NCI-H510A (cell line): ENCODE measurements at places on chromosomes 3 and 15.
A peak's percentile ranks its signal among the peaks of the same experiment; 100 is the strongest.

DNA sequence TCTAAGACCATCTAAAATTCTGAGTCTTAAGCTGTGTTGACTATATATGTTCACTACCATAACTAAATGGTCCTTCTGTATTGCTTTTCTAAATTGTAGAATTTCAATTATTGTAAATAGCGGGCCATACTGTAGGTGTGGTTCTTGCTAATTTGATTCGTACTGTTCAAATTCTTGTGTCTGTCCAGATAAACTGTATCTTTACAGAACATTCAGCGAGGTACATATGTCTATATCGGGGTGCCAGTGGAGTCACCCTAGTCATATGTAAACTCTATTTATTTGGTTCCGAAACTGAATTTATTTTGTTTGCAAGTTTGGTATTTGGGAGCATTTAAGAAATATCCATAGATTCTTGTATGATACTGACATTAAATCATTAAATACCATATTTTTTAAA is 69.0 kb downstream of the IGF1R start:
- DNase-seq: no peak

DNA sequence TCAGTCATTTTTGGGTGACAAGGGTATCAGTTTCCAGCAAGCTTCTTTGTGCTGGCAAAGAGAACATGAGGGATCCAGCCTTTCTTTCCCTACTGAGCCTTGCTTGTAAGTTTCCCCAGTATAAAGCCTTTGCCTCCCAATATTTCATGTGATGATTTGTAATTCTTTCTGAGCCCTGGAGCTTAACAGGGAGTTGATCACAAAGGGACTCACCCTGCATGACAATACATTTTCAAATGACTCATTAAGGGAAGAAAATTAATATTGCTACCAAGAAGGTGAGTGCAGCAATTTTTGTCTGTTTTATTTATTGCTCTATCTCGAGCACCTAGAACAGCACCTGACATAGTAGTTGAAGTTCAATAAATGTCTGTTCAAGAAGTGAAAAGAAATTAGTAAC is 27.7 kb downstream of the OXSM start:
- DNase-seq: no peak

DNA sequence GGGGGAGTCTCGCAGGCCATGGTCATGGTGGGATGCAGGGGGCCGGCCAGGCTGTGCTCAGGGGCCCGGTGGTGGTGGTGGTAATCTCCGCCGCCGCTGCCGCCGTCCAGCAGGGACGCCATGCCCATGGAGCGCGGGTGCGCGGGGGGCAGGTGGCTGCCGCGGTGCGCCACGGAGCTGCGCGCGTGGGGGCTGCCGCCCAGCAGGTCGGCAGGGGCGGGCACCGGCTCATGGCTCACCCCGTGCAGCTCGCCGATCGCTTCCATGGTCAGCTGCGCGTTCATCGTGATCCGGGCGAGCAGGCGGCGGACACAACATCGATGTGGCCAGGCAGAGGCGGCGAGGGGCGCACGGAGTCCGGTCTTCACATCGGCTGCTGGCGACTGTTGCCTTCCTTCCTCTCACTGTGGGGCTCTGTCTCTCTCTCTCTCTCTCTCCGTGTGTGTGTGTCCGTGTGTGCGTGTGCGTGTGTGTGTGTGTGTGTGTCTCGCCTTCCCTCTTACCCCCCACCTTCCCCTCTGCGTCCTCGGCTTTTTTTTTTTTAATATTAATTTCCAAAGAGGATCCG is 451 bp downstream of the ONECUT1 start:
- DNase-seq: no peak

GRCh38 chr3:114231616-114232015 is 5.8 kb downstream of the ZNF80 start:
- DNase-seq: no peak

- DNase-seq: no peak
Measured at GRCh38 chr3:122055215-122055614, at the start of gene CD86. Gene CD86, plus strand, starts transcription at chr3:122055362. Its CDS starts 128 bp downstream, at chr3:122055490.

GRCh38 chr3:7487763-7488162 is 626.8 kb downstream of the GRM7 start:
- DNase-seq: no peak

- no peak for DNase-seq
Measured at GRCh38 chr15:40339621-40339945, 1.2 kb downstream of the CCDC9B start.

DNA sequence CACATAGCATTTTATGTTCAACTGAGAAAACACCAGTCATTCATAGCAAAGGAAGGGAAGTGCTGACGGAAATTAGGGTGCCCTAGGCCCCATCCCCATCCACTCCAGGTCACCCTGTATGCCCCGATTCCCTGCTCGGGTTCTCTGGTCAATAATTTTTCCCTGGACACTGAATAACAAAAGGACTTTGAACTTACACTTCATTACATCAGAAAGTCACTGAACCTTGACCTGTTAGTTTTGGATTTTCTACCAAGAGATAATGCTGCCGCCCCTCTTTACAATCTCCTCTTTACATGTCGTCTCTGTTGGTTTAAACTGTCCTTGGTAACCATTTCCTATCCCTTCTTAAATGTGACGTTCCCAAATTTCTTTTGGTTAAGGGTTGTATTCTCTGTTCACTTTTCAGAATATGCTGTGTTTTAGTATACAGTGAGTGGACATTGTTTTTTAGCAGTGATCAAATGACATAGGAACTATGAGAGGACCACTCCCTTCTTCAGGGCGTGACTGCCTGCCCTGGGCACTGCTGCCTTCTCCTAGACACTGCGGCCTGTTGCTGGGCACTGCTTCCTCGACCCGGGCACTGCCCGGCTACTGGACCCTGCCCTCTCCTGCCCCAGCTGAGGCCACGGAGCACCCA is 13.6 kb upstream of the AHSG start:
- DNase-seq: no peak

DNA sequence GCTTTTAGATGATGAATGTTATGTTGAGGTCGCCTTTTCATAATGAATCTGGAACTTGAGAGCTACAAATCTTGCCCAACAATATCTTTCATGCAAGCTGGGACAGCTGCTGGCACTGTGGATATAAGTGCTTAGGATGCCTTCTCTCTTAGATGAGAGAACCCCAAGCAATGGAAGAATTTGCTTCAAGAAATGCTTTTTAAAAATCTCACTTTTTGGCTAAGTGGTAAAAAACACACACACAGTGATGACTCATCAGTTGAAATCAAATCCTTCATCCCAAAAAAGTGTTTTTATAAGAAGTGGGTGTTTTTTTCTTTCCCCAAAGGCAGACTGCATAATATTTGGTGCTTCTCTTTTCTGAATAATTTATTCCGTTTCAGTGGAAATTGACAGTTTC is 38.4 kb upstream of the GALNT15 start:
- DNase-seq: no peak

- DNase-seq: no peak
Measured at GRCh38 chr3:170745211-170745718, 124.7 kb downstream of the RPL22L1 start.

- no peak for DNase-seq
Measured at GRCh38 chr15:99443056-99443756, 122.6 kb upstream of the MEF2A start.

DNA sequence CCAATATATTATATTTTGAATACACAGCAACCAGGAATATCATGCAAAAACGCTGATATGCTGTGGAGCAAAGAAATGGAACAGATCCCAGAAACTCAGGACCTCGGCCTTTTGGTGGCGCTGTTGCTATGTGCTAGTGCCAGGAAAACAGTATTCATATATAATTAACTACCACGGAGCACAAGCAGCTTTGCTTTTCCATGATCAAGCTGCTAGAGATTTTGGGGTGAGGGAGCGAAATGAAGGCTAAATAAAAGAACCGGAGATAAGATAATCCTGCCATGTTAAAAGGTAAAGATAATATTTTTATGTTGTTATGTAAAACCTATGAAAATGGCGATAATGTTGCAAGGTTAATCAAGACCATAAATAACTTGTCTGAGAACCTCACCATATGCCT is 157.7 kb upstream of the FAM3D start:
- no peak for DNase-seq

DNA sequence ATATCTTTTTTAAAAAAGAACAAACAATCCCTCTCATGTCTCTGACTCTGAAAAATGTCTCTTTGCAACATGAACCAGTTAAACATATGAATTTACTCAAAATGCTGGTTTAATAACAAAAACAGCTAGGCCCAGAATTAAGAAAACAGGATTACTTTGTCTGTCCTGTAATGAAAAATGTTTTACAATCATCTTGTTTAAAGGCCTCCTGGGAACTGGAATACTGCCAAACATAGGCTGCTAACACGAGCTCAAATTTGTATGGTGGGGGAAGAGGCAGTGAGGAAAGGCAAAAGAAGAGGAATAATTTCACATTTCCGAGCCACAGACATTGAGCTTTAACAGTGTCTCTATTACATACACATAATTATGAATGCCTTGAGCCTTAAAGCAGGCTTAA is 61.7 kb upstream of the PPIB start:
- DNase-seq: no peak

DNA sequence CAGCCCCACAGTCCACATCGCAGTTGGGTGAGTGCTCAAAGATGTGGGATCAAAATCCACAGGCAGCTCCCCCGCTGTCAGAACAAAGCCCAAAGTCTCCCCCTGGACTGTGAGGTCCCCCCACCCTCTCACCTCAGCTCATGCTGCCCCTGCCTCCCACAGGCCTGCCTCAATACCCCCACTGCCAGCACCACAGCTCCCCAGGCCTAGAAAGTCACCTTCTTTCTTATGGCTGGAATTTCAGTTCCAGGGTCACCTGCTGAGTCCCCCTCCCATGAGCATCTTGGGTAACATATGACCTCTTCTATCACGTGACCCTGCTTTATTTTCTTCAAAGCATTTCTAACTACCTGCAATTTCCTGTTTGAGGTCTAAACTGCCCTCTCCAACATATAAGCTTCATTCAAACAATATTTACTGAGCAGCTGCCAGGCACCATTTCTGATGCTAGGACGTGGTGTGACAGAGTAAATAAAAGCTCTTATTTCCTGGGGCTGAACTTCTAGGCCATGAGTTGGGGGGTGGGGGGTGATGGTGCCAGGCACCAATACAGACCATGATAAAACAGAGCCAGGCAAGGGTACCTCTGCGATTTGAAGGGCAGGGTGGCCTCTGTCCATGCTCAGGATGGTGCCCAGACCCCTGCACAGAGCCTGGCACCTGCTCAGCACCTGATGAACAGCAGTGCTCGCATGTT is 2.4 kb upstream of the TMEM89 start:
- DNase-seq: peak; percentile 63

DNA sequence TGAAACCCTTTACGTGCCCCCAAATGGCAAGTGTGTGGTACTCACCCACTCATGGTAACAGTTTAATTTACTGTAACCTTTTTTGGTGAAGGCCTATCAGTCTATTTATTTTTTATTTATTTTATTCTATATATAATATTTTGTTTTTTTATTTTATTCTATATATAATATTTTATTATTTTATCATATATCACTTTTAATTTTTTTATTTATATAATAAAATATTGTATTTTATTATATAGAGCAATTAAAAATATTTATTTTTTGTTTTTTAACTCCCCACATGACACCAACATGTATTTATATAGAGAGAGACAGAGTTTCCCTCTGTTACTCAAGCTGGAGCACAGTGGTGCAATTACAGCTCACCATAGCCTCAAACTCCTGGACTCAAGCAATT is 41.4 kb downstream of the SLC28A1 start:
- no peak for DNase-seq

DNA sequence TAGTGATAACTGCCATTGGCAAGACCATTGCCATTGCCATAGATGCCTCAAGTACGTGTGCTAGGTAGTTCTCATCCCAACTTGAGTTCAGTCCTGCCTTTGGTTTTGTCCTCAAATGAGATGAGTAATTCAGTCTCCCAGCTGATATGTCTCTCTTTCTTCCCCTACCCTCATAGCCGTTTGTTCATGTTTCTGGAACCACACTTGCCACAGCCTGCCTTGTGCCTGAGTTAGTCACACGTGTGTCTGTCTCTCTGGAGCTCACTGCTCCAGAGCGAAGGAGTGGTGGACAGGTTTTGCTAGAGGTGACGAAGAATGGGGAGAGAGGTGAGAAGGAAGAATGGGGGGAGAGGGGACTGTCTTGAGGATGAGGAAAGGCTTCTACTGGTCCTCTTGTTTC is 88.0 kb upstream of the IGF1R start:
- no peak for DNase-seq

DNA sequence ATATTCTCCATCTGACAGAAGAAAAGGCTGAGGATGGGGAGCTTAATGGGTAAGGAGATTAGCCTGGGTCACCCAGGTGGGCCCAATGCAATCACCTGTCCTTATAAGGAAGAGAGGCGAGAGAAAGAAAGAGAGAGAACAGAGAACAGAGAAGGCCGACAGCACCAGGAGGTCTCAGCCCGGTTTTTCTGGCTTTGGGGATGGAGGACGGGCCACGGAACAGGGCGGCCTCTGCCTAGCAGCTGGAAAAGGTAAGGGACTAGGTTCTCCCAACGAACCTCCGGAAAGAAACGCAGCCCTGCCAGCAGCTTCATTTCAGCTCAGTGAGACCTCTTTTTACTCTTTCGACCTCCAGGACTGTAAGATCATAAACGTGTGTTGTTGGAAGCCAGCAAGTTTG is 196.0 kb upstream of the LYSMD4 start:
- DNase-seq: no peak

DNA sequence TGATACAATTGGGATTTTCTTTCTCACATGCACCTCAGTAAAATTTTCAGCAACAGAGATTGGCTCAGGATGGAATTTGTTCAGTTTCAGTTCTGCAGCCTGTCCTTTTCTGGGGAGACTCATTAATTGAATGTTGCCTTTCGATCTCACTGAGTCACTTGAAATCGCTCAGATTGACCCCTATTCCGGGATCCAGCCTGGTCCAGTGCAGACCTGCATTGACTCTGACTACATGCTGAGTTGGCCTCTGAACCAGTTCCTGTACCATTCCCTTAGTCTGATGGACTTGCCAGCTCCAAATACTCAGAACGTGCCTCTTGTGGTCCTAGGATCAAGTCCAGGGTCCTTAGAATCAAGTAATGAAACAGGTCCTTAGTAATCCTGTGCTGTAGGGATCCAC is 9.4 kb downstream of the IGF1R start:
- no peak for DNase-seq

DNA sequence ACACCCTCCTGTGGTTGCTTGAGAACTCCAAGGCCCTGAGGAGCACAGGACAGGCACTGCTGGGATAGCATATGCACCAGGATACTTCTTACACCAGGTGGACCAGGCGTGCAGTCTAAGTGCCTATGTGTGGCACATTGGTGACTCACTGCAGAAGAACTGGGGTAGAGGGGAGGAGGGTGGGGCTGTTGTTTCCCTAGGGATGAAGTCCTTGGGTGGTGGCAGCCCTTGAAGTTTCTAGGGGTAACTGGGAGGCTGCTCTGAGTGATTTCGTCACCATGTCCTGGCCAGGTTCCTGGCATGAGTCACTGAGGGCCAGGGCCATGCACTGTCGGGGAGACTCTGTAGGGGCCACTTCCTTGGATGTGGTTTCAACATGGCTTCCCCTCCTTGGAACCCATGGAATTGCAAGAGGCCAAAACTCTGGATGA is 15.9 kb downstream of the MYZAP start:
- DNase-seq: no peak

DNA sequence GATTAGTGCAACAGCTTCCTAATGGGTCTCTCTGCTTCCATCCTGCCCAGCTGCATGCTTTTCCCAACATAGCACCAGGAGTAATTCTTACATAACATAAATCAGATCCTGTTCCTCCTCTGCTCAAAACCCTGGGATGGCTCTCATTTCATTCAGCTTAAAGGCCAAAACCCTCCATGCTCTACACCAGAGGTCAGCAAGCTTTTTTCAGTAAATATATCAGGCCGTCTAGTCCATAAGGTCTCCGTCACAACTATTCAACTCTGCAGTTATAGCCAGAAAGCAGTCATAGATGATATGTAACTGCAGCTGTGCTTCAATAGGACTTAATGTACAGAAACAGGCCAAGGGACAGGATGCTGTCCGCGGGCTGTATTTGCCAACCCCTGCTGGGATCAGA is 202.8 kb upstream of the UBE2E2 start:
- no peak for DNase-seq
